Activated CD8-positive, alpha-beta T cell treated with anti-CD3 and anti-CD28 coated beads for 36 hours (primary cell): ENCODE measurements at places on chromosomes 2 and 18. TPM values are rescaled to one million over a fixed set of nuclear protein-coding genes. Genes with fewer than 3 reads are reported as not detected.

DNA sequence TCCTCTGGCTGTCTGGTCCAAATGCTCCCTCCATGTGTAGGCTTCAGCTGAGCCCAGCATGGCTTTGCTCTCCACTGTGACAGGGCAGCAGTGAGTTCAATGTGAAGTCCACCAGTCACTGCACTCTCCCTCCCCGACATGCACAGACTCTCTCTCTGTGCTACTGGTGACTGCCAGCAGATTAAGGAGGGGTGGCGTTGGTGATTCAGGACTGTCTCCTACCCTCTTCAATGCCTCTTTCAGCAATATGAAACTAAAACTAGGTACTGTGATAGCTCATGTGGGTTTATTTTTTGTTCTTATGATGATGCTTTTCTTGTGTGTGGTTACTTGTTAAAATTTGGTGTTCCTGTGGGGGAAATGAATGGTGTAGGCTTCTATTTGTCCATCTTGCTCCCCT is 201.0 kb upstream of the RBMS1 start:
- DNase-seq = peak; percentile 65

GRCh38 chr2:101153077-101153707 is 2.0 kb upstream of the TBC1D8 start:
- no peak for DNase-seq

GRCh38 chr2:74534411-74534810 is 4.7 kb downstream of the HTRA2 start:
- DNase-seq = no peak

DNA sequence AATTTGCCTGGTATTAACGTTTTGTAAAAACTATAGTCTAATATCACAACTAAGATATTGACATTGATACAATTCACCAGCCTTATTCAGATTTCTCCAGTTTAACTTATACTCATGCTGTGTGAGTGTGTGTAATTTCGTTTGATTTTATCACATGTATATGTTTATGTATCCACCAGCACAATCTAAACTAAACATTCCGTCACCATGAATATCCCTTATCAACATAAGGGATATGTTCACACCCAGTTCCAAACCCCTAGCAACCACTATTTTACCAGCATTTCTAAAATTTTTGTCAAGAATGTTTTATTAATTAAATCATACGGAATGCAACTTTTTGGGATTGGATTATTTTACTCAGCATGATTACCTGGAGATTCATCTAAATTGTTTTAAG is 450.3 kb downstream of the FBXO15 start:
- DNase-seq = no peak

GRCh38 chr2:7007846-7008741 is 90.9 kb downstream of the RNF144A start:
- no peak for DNase-seq

DNA sequence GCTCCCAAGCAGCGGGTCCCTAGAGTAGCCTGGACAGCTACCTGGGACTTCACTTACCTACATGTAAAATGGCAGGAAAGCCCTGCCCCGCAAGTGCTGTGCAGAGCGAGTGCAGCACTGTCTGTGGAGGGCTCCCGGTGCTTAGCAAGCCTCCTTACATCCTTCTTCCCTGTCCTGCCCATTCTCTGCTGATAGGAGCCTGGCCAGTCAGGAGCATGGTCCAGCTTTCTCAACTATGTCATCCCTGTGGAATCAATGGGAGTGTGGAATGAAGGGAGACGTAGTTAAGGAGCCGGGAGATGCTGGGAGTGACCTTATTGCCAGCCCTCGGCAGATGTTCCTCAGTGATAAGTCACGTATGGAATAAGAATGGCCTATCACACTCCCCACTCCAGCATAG is 661.9 kb upstream of the ID2 start:
- DNase-seq = no peak

- no peak for DNase-seq
Measured at GRCh38 chr2:236874866-236875481, 210.7 kb upstream of the COPS8 start.

GRCh38 chr2:169119851-169120250 is 50.5 kb downstream of the DHRS9 start:
- DNase-seq = no peak

VWC2L gene
- total RNA-seq = not detected

LGALSL gene
- 3.9 TPM for total RNA-seq

GPC1 gene
- total RNA-seq = 1.2 TPM

FBXO48 gene
- 1.3 TPM for total RNA-seq

DNAJC5G gene
- total RNA-seq = not detected

NEB gene
- 0.34 TPM for total RNA-seq

RUFY4 gene
- 0.88 TPM for total RNA-seq

CYP27A1 gene
- total RNA-seq = 0.14 TPM

CD207 gene
- total RNA-seq = not detected

PASK gene
- total RNA-seq = 74.8 TPM
